ENCODE measurements at places on chromosomes 1 and 21.

DNA sequence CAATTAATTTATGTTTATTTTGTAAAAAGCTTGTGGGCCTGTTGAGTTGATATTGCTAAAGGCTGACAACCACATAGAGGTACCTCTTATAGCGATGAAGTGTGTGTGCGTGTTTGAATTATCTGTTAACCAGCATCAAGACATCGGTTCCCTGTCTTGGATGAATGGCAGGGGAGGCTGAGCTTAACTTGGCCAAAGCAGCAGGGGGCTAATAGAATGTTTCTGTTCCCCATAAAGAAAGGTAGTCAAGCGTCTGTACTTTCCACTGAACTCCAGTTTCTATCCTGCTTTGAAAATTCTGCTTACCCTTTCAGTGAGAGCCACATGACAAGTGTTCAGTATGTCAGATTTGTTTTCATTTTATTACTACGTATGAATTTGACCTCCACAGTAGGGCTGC, 63.0 kb downstream of the ROR1 start:
- DNase-seq: no peak

DNA sequence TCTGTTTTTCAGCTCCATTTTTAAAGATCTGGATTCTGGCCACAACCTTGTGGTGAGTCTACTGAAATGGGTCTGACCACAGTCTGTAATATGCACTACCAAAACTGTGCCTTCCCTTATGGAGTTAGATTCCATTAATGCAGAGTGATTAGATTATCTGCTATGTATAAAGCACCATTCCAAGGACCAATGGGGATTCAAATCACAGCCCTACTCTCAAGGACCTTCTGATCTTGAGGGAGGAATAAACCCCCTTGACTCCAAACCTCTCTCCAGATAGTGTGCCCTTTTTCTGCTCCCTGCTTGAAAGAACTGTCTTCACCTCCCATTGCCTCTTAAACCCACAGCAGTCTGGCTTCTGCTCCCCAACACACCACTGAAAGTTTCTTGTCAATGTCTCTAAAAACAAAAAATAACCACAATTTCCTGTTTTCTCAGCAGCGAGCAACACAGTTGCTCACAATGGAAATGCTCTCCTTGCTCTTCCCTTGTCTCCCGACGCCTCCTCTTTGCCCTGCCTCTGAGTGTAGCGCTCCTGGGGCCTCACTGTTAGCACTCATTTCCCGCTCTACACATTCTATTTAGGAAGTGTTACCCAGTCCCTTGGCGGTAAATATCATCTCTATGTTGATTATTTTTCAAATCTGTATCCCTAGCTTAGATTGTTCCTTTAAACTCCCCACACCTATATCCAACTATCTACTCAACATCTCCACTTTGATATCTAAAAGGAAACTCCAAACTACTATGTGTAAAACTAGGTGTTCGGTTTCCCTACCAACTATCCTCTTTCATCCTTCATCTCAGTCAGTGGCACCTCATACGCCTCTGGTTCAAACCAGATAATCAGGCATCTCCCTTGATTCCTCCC, 13.6 kb downstream of the PCNX2 start:
- peak; percentile 71 for DNase-seq

DNA sequence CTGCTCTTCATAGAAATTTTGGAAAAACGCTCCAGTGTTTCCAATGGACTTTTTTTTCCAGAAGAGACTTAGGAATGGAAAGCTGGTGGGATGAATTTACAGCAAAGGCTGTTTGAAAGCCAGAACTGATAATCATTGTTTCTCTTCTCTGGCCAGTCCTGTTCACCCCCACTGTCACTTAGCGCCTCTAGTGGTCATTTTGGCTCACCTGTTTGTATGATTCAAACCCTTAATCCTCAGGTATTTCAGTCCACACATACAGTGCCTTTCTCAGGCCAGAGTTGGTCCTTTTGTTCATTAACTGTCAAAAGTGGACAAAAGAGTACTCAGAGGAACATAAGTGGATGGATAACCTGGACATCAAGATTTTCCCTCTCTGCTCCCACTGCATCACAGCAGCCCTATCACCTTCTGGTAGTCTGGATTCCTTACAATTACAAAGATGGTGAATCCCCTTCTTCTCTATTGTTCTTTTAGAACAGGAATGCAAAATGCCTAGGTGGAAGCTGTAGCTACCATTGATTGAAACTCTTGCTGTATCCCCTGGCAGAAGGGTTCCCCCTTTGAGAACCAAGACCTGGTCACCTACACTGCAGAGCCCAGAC, 177.6 kb upstream of the OLFM3 start:
- peak; percentile 15 for DNase-seq

DNA sequence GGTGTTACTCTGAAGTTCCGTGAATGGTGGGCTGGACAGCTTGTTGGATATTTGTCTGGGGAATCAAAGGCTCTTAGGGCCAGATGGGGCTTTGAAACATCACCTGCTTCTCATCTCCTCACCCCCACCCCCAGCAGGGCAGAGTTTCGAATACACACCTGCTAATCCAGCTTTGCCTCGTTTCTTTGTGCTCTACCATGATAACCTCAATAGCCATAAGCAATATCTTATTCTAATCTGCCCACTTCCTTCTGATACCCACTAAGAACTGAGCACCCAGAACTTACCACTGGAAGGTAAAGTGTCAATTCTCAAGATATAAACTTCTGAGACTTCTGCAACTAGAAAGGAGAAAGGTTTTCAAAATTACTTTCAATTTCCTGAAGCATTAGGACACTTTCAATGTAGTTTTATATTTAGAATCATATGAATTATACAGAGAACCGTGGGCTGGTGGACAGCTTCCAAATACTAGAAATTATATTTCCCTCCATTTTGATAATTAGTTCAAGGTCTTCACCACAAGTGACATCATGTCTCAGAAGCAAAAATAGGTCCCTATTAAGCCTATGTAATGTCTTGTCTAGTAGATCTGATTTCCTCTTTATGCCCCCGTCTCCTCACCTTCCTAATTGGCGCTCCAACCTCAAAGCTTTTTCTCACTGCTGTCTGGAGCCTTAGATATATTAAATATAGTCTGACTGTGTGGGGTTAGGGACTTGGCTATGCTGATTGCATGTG, 64.4 kb upstream of the NEK2 start:
- DNase-seq: peak; percentile 23

DNA sequence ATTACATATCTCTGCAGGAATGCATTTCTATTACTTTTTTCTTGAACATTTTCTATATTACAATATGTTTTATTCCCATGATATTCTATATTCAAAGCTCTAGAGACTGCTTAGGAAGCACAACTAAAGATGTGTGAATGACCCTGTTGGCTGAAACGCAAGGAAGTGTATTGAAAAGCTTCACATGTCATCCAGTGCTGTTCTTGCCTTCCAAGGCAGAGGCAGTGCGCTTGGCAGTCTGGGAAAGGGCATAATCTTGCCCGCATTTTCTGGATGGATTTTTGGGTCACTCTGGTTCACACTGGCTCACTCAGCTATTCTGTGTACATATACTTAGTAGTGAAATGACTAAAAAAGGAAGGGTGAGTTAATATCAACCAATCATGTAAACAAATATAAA, 262.4 kb downstream of the PTPRC start:
- no peak for DNase-seq

DNA sequence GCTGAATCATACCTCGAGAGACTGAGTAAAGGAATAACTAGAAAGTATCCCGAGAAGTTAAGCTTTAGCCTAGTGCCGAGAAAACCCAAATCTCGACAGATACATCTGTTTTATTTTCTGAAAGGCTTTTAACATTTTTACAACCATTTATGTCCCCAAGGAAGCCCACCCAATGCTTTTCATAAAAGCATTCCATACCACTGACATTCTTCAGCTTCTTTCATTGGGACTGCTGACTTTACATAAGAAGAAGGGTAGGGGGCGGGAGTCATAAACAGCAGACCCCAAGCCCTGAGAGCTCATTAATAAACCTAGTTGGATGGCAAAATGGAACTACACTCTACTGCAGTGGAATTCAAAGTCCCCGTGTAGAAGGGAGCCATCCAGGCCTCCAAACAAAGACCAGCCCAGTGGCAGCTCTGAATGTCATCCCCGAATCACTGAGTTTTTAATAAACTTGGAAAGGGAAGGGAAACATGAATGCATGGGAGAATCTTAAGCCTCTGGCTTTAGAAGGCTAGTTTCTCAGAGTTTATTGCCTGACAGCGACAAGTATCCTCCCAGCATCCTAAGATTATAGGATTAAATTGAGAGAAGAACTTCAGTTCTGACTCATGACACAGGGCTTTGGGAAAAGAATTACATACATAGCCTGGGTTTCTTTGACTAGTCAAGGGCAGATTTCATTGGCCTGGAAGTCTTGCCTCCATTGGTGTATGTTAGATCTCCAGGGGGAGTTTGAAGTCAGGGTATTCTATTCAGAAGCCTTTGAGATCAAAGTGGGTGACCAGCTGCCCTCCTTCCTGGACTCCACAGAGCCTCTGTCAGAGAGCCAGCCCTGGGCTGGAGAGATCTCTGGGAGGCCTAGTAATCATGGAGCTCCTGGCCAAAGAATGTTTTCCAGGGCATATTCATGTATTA, 3.7 kb downstream of the ATF3 start:
- DNase-seq: no peak

DNA sequence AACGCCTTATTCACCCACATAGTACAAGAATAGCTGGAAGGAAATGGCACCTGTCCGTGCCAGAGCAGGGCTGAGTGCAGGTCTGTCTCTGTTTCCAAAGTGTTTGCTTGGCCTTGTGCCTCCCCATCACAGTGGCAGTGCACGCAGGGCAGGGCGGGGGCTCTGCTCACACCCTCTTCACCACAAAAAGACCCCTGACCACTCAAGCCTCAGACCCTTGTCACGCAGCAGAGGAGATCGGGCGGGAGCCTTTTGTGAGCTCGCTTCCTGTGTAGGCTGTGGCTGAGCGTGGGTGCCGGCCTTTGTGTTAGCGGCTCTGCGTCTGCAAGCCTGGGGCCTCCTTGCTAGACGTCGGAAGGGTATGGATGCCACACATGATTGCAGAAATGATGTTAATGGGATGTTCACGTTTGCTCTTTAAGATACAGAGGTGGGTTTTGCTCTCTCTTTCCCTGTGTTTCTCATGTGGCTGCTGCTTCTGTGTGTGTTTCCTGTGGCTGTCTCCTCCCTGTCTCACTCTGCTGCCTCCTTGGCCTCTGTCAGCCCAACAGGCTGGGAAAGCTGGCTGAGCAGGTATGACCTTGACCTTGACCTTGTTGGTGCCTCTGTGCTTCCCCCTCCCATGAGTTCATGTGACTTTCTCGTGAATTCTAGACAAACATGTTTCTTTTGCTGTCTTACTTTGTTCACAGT, 45.4 kb downstream of the S100B start:
- DNase-seq: peak; percentile 61

GRCh38 chr1:237736372-237737029, 154.2 kb downstream of the ZP4 start:
- DNase-seq: peak; percentile 54

- DNase-seq: no peak
These were observed 134.6 kb upstream of the LRRC7 start for GRCh38 chr1:69433073-69433472.

DNA sequence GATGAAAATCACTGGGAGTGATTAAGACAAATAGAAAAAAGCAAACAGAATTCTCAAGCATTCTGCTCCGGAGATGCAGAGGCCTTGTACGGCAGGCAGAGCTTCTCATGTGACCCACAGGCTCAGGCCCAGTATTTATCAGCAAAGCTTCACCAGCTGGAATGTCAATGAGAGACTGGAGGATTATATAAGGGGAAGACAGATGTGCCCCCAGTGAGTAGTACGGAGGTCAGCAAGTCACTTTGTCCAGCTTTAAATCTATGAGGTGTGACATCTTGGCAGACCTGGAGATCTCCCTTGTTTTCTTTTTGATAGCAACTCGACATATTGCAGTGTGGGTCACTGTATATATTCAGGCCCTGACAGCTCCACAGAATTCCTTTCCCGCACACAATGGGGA, 106.8 kb downstream of the HHIPL2 start:
- DNase-seq: no peak

GRCh38 chr1:84836145-84836544, 56.9 kb downstream of the LPAR3 start:
- no peak for DNase-seq

DNA sequence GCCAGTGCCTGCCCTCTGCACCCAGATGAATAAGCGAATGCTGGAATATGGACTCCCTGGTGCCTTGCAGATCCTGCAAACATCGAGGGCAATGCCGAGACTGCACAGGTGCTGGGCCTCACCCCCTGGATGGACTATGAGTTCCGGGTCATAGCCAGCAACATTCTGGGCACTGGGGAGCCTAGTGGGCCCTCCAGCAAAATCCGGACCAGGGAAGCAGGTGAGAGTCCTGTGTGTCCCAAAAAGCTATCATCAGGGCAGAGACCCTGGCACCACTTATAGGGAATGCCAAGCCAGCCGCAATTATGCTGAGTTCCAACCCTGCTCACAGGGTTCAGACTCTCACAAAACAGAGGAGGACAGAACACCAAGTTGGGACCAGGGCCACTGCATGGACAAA, 17.2 kb downstream of the TMEM81 start:
- no peak for DNase-seq

DNA sequence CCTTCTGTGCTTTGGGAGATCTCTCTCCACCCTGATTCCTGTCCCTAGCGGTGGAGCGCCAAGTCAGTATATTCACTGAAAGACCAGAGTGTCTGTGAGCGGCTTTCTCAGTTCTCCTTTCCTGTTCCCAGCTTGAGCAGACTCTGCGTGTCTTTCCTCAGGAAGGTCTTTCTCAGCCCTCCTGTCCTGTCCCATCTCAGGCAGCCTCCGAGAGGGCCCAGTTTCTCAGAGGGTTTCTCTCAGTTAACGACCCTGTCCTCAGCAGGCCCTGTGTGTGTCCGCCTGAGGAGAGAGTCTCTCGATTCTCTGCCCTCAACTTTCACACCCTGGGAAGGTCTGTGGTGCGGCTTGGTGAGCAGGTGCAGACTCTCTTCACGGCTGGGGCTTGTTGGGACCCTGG, 34.0 kb upstream of the CHIT1 start:
- no peak for DNase-seq

GRCh38 chr1:182193908-182194550, 132.5 kb upstream of the ZNF648 start:
- no peak for DNase-seq

- DNase-seq: no peak
These were observed 6.2 kb upstream of the PADI4 start for GRCh38 chr1:17301767-17302166.

DNA sequence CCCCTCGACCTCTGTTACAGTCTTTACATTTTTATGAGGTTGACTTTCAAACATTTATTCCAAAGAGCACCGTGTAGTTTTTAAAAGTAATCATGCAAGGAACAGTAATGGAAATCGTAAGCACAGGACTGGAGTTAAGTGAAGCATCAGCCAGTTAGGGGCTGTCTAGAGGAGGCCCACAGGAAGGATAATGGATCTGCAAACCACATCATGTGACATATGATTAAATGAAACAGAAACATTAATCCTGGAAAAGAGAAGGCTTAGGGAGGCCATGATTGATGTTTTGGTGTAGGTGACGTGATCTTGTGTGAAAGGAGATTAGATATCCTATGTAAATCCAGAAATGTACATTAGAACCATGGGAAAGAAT, 25.0 kb downstream of the RGS7 start:
- DNase-seq: no peak

- no peak for DNase-seq
These were observed 647 bp downstream of the RO60 start for GRCh38 chr1:193060115-193060403.

Measured in activated CD4-positive, alpha-beta T cell treated with anti-CD3 and anti-CD28 coated beads, Interleukin-10, Interleukin-2, amounts not matched to agents 100 ng/mL and 50 ng/mL, durations not matched to agents 16 hours and 8 hours (primary cell).